K562 (cell line): ENCODE measurements at places on chromosomes 2 and 18. TPM values are rescaled to one million over a fixed set of nuclear protein-coding genes. Genes with fewer than 3 reads are reported as not detected.
A peak's percentile ranks its signal among the peaks of the same experiment; 100 is the strongest.

DNA sequence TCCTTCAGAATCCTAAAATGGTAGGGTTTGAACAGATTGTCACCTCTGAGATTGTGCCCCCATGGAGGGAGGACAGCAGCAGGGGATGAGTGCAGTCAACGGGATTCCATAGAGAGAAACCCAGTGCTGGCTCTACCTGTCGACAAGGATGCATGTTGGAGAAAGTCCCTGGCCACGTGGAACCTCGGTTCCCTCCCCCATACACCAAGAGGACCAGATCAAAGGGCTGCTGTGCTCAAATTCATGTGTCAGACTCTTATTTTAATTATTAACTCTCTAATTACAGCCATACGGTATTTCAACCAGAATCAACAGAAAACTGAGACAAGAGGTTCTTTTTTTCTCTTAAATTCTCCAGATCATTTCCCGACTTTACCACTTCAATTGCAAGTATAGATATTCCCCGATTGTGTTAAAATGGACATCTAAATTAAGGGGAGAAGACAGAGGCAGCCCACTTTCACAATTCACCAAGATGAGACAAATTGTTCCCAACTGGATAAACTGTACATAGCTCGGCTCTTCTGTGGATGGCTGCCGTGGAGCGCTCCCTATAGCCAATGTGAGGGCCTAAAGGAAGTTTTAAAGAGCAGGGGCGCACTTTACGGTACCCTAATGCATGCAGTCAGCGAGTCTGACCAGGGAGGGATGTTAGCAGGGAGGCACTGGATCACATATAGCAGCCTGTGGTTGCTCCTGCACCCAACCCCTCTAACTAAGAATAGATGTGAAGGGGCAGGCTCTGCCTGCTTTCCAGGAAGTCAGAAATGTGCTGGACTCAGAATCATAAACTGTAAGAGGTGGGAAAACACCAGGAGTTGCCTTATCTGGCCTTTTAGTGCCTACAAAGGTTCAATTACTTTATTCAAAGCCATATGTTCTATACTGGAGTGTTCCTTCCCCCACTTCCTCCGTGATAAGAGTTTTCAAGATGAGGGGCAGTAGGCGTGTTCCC, 123.1 kb downstream of the CACNB4 start:
- DNase-seq, result no peak

The SLC9A4 gene
- total RNA-seq, result 0.04 and 0.07 TPM in 2 replicates

- no peak for DNase-seq
These were observed 596.9 kb upstream of the HNMT start for GRCh38 chr2:137367361-137367760.

The DNAH7 gene
- total RNA-seq, result 0.31 and 0.36 TPM in 2 replicates

DNA sequence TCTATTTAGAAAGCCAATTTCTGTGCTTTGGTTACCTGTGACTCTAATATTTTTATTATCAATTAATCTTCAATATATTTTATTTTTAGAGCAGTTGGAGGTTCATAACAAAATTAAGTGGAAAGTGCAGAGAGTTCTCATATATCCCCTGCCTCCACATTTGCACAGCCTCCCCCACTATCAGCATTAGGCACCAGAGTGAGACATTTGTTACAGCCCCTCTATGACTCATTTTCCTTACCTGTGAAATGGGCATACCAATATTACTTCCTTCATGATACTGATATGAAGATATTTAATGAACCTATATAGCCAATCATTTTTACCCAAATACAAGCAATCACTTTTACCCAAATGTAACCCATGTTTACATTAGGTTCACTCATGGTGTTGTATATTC, 34.0 kb upstream of the CYTIP start:
- DNase-seq, result no peak

DNA sequence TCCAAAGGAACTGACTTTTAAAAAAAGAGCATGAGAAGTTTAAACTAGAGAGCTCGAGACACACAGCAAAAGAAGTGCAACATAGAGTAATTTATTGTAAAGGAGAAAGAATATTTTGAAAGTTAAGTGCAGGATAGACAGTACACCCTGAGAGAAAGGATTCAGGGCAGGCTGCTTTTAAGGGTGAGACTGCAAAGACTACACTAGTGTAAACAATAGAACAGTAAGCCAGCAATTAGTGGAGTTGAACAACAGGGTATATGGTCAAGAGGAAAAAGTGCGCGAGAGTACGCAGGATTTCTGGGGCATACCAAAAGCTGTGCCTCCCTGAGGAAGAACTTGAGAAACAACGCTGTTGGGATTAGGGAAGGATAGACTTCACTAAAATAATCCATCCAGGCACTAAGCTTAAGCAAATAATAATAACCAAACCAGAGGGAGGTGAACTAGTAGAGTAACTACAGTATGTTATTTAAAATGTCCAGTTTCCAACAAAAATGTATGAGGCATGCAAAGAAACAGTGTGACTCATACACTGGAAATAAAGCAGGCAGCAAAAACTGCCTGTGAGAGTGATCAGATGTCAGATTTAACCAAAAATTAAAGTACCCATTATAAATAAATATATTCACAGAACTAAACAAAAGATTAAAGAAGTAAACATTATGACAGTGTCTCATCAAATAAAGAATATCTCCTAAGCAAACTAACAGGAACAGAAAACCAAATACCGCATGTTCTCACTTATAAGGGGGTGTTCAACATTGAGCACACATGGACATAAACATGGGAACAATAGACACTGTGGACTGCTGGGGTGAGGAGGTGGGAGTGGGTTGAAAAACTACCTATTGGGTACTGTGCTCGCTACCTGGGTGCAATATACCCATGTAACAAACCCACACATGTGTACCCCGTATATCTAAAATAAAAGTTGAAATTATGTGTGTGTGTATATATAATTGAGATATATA, 40.5 kb upstream of the EMILIN2 start:
- DNase-seq, result no peak

- peak; percentile 29 for DNase-seq
These were observed 34.5 kb downstream of the NEURL3 start for GRCh38 chr2:96470636-96471035.

GRCh38 chr2:173196080-173196479, 120.4 kb downstream of the MAP3K20 start:
- no peak for DNase-seq

GRCh38 chr2:9630117-9630735, 571 bp downstream of the YWHAQ start:
- peak; percentile 90 for DNase-seq

GRCh38 chr2:41151746-41152145, 699.9 kb upstream of the SLC8A1 start:
- no peak for DNase-seq

DNA sequence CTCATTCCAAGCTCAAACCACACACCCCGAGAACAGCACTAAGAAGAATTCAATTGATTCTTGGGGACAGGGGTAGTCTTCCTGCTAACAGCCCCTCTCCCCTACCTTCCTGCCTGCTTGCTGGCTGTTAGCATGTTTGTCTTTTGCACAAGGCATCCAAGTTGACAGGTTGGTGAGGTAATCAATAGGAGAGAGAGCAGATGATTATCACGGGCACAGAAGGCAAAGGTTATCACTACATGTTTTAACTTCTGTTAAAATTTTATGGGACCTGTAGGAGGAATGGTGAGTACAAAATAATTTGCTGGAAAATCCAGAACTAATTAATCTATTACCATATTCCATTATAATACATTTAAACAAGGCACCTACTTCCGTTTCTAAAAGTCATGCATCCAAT, 442.1 kb upstream of the TCF4 start:
- DNase-seq, result no peak

GRCh38 chr2:108244667-108245414, 5.1 kb downstream of the SULT1C3 start:
- no peak for DNase-seq

DNA sequence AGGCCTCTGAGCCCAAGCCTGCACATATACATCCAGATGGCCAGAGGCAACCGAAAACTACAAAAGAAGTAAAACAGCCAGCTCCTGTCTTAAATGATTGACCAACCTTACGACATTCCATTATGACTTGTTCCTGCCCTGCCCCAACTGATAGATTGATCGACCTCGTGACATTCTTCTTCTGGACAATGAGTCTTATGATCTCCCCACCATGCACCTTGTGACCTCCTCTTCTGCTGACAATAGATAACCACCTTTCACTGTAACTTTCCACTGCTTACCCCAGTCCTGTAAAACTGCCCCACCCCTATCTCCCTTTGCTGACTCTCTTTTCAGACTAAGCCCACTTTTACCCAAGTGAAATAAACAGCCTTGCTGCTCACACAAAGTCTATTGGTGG, 670.0 kb upstream of the PKDCC start:
- DNase-seq, result no peak

GRCh38 chr2:28338046-28338817, 54.4 kb upstream of the FOSL2 start:
- no peak for DNase-seq

DNA sequence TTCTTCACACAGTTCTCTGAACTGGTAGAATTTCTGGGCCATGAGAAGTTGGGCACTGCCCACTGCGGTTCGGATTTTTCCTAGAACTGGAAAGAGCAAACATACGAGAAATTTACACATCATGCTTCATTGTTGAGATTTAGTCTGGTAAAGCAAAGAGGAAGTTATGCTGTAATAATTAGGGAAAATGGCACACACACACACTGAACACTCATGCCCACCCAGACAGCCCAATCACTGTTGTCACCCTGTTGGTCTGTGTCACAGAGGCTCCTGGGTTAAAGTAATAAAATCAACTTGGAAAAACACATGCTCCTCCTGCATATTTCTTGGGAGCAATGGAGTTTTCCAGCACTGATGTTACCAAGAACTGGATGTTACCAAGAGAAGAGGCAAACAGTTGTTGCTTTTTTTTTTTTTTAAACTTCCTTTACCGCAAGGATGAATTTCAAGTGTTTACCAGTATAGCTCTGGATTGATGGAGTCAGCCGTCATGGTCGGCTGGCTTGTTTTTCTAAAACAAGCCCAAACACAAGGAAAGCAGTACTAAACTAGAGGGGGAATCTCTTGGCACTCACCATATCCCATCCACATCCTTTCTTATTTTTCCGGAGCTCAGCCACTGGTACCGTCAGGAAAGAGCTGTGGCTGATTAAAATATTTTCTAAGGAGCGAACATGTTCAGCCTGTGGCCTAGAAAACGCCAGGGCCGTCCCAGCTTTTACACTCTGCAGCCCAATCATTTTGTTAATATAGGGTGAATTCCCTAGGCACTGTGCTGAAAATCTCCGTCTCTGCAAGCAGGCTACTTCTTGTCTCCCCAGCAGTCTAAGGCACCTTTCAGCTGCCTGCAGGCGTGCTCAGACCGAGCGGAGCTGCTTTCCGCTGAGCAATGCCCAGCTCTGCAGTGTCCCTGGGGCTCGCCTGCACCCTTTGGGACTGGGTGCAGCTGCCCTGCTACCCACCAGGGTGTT, 58.9 kb downstream of the TGIF1 start:
- no peak for DNase-seq

- DNase-seq, result no peak
These were observed 327.2 kb upstream of the PKDCC start for GRCh38 chr2:41720331-41721251.

GRCh38 chr2:213145715-213146242, 5.6 kb downstream of the IKZF2 start:
- no peak for DNase-seq

- DNase-seq, result no peak
These were observed 36.5 kb downstream of the TGIF1 start for GRCh38 chr18:3486512-3486911.

DNA sequence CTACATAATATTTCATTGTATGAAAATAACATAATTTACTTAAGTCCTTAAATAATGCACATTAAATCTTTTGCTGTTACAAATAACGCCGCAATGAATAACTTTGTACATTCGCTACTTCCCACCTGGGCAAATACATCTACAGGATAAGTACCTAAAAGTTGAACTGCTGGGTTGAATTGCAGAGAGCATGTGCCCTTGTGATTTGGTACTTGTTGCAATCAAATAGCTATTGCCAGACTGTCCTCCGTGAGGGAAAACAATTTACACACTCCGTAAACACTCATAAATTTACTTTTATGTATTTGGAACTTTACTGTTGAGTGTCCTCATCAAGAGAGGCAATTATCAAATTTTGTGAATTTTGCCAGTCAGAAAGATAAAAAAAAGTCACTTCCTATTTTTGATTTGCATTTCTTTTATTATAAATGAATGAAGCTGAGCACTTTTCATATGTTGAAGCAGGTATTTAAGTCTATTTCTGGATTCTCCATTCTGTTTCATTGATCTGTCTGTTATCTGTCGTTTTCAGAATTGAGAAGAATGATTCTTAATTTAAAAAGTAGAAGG, 140.8 kb upstream of the SERTAD2 start:
- no peak for DNase-seq

DNA sequence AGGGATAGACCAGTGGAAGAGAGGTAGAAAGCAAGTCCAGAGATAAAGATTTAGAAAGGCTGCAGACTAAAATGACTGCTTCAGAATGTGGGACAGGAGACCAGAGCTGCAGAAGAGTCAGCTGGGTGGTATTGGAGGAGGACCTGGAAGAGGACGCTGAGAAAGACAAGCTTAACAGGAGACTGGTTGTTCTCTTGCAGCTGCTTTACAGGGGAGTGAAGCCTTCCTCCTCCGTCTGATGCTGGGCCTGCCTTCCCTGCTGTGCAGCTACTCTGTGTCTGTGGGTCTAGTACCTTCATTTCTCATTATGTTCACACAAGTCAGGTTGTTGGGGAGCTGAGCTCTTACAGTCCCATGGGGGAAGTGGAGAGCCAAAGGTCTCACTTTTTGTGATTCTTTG, 35.7 kb downstream of the SPATS2L start:
- DNase-seq, result no peak

DNA sequence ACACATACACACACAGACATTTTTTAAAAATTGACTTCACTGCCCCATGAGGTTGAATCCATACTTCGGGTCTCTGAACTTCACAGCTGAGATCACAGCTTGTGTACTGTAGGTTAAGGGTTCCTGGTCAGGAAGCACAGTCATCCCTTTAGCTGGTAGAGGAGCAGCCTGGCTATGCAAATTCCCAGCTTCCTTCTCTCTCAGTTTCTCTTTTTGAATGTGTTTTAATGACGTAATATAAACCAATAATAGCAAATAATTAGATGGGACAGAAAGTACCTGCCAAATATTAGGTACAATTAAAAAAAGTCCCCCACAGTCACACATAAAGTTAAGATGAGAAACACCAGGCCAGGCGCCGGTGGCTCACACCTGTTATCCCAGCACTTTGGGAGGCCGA, 178.7 kb downstream of the ZNF385B start:
- no peak for DNase-seq

GRCh38 chr18:354471-354870, 86.6 kb upstream of the THOC1 start:
- DNase-seq, result no peak

GRCh38 chr2:16189029-16189835, 248.9 kb downstream of the MYCN start:
- no peak for DNase-seq

DNA sequence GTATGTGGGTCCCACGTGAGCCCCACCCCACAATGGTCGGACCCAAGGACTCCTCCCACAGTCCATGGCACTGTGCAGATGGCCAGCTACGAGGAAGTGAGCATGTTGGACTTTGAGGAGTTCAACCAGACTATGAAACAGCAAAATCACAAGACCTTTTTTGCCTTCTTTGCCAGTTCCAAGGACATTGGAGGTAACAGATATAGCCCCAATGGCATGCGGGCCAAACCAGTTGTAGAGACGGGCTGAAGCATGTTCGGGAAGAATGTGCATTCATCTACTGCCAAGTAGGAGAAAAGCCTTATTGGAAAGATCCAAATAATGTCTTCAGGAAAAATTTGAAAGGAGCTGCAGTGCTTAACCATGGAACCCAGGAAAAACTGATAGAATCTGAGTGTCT, 12.6 kb downstream of the DNER start:
- DNase-seq, result no peak

The KLHL14 gene
- total RNA-seq, result not detected in 2 replicates
